ENCODE measurements at places on chromosomes 2 and 18. TPM values are rescaled to one million over a fixed set of nuclear protein-coding genes. Genes with fewer than 3 reads are reported as not detected.

The VPS54 gene
- total RNA-seq = 9.7 TPM

The RPRM gene
- total RNA-seq = not detected

The ANKRD62 gene
- not detected for total RNA-seq

The IL36RN gene
- total RNA-seq = 3.9 TPM

The TXNL1 gene
- 135 TPM for total RNA-seq

The GALNT13 gene
- total RNA-seq = not detected

The PLGLB2 gene
- total RNA-seq = 0.16 TPM

The GCG gene
- not detected for total RNA-seq

The GAD1 gene
- 1.6 TPM for total RNA-seq

The C2orf78 gene
- total RNA-seq = not detected

The GPBAR1 gene
- total RNA-seq = 0.68 TPM

The CD207 gene
- total RNA-seq = not detected

The SERPINB13 gene
- not detected for total RNA-seq

The CTLA4 gene
- 221 TPM for total RNA-seq

The INHBB gene
- total RNA-seq = not detected

The NFATC1 gene
- 62.7 TPM for total RNA-seq

The EIF2AK3 gene
- total RNA-seq = 8.8 TPM

The GCA gene
- total RNA-seq = 11.8 TPM

The G6PC2 gene
- not detected for total RNA-seq

The TRABD2A gene
- 29.4 TPM for total RNA-seq

The FHOD3 gene
- total RNA-seq = not detected

The NDUFS1 gene
- total RNA-seq = 70.4 TPM

The UGT1A4 gene
- not detected for total RNA-seq

The RFX8 gene
- not detected for total RNA-seq

The SPC25 gene
- 2.4 TPM for total RNA-seq

The GEN1 gene
- 21.6 TPM for total RNA-seq

The MZT2B gene
- total RNA-seq = 292 TPM

The UGT1A6 gene
- total RNA-seq = not detected

Data from activated T-cell treated with anti-CD3 and anti-CD28 coated beads, Interleukin-2, amount 50 U/mL, for 4 hours (primary cell).